Posterior vena cava (tissue), 2 donors: ENCODE measurements at places on chromosomes 5 and 9.

DNA sequence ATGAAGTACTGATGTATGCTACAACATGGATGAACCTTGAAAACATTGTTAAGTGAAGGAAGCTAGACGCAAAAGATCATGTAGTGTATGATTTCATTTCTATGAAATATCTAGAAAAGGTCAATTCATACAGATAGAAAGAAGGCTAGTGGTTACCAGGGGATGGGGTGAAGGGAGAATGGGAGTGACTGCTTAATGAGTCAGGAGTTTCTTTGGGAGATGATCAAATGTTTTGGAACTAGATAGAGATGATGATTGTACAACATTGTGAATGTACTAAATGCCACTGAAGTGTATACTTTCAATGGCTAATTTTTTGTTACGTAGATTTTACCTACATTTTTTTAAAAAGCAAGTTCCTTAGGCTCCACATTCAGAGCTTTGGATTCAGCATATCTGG, 14.9 kb upstream of the DELE1 start:
- no peak for DNase-seq

- no peak for DNase-seq
These were observed 8.9 kb downstream of the OTULIN start for GRCh38 chr5:14673443-14673842.

DNA sequence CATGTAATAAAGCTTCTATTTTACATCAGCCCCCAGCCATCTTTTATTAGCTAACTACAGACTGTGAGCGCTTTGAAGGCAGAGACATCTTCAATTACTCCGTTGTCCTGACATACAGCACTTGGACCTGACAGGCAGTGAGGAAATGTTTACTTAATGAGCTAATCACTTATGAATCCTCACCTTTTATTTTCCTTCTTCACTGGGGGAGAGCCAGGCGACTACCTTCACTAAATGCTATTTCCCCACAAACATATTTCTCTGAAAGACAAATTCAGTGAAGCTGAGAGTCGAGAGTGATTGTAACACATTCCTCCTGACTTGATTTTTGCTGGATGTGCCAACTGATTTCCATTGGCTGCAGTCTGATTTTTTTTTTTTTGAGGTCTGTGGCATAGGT, 192.1 kb upstream of the CLINT1 start:
- DNase-seq = no peak

- DNase-seq = no peak
These were observed 27.0 kb upstream of the ALDOB start for GRCh38 chr9:101462558-101462957.
